Hematopoietic multipotent progenitor cell treated with erythropoietin and hydrocortisone succinate and interleukin-3 and kit ligand, for 15 days (in vitro differentiated cells): ENCODE measurements at places on chromosomes 3 and 15.

DNA sequence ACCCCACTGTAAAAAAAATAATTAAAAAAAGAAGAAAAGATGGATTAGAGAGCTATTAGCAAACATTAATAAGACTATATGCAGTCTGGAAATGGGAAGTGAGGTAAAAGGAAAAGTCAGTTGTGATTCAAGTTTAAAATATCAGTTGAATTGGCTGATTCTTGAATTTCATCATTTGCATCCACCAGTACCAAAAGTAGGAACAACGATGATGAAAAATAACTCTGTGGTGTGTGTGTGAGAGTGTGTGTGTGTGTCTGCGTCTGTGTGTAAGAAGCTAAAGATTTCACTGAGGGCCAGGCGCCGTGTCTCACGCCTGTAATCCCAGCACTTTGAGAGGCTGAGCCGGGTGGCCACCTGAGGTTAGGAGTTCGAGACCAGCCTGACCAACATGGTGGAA, 56.0 kb upstream of the SLC4A7 start:
- DNase-seq: no peak

DNA sequence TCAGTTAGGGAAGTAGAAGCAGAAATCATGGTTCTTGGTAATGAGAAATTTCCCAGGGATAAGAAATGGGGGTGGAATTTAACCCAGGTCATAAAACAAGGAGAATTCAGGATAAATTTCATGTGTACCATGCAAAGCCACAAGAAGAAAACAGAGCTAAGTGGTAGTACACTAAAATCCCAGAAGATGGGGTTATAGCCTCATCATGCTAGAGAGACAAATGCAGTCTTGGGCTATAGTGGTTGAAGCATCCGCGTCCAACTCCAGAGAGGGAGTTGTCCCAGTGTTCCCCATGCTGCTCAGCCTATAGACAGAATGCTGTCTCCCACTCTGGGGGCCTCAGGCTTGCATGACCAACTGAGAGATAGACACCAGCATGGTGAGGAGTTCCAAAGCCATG, 36.2 kb upstream of the CLRN1 start:
- no peak for DNase-seq

DNA sequence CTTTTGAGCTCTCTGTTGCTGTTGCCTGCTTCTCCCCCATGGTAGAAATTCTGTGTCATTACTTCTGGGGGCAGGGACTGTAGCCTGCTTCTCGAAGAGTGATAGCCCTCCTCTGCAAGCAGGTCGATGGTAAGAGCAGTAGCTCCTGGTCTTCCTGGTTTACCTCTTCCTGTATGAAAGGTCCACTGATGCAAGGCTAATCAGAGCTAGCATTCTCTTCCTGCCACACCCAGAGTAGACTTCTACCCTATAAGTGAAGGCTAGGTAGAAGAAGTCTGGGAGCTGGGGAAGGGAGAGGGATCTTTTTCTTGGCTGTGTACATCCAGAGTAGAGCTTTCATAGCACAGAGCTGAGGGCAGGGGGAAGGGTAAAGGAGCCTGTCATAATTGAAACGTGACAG, 357.0 kb downstream of the SQOR start:
- no peak for DNase-seq

GRCh38 chr3:151419806-151420205, 35.3 kb upstream of the P2RY12 start:
- no peak for DNase-seq

DNA sequence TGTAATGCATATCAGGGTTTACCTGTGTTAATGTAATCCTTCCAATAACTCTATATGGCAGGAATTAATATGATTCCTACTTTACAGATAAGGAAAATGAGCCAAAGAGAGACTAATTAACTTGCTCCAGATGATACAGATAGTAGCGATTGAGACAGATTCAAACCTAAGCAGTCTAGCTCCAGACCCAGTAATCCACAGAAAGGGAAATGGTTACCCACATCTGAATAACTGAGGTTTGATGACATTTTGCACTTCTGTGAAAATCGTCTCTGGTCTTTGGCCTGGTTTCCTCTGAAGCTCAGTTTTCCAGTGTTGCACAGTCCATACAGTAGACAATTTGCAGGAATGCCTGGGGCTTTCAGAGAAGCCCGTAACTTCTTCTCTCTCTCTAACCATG, 177.1 kb upstream of the UMPS start:
- DNase-seq: no peak

- DNase-seq: no peak
Observed at GRCh38 chr3:66593978-66594377, 93.2 kb upstream of the LRIG1 start.

GRCh38 chr3:140602781-140603180, 75.1 kb upstream of the TRIM42 start:
- no peak for DNase-seq

- DNase-seq: no peak
Observed at GRCh38 chr3:190597291-190597690, 83.4 kb downstream of the IL1RAP start.

GRCh38 chr15:63435204-63435820, 53.7 kb upstream of the CA12 start:
- DNase-seq: no peak

DNA sequence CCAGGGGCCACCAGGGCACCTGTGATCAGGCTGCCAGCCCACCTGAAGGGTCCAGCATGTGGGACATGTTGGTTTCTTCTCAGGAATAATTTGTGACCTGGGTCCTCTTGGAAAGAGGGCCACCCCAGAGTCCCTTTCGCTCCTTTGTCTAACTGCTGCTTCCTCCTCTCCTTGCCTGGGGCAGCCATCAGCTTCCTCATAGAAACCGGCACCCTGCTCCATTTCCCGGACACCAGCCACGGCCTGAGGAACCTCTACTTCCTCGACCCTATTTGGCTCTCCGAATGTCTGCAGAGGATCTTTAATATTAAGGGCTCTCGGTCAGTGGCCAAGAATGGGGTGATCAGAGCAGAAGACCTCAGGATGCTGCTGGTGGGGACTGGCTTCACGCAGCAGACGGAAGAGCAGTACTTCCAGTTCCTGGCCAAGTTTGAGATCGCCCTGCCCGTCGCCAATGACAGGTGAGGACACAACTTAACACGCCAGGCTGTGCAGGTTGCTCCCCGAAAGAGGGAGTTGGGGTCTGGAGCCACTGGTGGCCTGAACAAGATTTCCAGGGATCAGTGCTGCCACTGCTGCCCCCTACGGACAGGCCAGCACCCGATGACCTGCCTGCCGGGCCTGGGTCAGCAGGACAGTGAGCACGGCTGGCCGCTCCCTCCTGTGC, 109.7 kb downstream of the LRRK1 start:
- no peak for DNase-seq

GRCh38 chr15:55819397-55820034, 76.6 kb upstream of the PRTG start:
- no peak for DNase-seq

- no peak for DNase-seq
Observed at GRCh38 chr3:61871644-61872043, 310.3 kb downstream of the PTPRG start.

GRCh38 chr3:148797795-148798194, 29.8 kb upstream of the CPB1 start:
- no peak for DNase-seq

GRCh38 chr3:96347289-96347688, 467.1 kb upstream of the EPHA6 start:
- no peak for DNase-seq

DNA sequence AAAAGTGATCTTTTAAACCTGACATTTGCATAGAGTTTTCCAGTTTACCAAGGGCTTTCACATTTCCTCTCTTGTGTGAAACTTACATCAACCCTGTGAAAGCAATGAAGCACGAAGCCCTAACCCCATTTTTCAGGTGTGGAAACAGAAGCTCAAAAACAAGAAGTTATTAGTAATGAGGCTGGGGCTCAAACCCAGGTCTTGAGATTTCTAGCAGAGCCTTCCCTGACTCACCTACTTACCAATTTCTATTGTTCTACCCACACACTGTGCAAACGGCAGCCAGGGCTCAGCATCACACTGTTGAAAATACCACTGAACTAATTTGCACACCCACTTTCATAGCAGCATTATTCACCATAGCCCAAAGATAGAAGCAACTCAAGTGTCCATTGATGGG, 117.8 kb upstream of the IGF1R start:
- DNase-seq: no peak

DNA sequence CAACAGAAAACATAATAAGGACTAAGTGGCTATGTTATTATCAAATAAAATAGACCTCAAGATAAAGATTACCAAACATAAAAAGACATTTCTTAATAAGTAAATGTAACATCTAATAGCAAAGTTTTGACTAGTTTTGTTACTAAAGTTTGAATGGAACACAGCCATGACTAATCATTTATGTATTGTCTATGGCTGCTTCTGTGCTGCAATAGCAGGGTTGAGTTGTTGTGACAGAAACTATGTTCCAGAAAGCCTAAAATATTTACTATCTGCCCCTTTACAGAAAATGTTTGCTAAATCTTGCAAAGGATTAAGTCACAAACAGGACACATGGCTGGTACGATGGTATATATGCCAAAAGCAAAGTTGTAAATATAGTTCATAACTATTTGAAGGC, 37.9 kb upstream of the MYH15 start:
- no peak for DNase-seq

DNA sequence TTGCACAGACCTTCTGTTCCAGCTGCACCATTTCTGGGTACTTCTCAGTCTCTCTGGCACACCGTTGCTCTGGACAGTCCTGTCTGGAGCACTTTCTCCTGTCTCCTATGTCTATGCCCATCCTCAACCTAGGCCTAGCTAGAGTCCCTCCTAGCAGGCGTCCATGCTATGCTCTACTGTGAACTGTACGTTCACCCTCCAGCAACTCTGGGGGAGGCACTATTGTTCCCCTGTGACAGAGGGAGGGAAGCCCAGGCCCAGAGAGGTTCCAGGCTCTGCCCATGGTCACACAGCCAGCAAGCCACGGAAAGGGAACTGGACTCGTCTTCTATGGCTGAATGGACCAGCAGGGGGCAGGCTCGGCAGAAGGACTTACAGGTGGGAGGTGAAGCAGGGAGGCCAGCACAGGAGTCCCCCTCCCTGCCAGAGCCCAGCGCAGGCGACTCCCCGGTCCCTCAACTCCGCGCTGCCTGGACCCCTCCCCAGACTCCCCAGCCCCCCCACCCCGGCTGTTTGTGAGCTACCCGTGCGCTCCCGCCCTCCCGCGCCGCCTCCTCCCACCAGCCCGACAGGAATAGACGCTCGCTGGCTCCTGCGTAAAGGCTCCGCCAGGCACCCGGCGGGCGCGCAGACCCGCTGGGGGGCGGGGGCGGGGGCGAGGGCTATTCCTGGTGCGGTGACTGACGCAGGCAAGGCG, 1.7 kb upstream of the LINGO1 start:
- peak; percentile 45 for DNase-seq

DNA sequence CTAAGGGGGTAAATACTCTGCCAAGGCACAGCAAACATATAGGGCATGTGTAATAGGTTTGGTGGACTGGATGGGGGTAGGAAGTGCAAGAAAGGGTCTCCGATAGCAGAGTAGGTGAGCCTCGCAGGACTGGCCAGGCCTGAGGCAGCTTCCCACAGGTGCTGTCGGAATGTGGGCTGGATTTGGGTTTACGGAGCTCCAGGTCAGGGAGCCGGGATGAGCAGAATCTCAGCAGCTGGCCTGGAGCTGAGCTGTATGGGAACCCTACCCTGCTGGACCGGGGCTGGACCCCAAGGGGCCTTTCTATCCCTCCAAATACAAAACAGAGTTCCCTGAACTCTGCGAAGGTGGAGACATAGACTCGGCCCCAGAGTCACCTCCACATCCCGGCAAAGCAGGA, 15.0 kb downstream of the KLF15 start:
- no peak for DNase-seq

DNA sequence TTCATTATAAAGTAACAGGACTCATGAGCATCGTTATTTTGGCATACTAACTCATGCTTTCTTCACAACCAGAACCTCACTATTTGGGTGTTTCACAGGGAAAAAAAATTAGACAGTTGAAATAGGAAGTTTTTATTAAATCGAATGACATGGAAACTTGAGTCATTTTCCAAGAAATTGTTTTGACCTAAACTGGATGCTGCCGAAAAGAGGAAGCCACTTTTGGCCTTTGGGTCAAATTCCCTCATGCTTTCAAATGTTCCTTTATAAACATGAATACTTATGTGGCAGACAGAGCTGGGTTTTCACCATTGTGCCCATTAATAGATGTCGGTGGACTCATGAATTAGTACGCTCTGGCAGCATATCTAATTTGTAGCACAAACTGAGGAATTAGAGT, 224.9 kb downstream of the MCTP2 start:
- DNase-seq: no peak

- DNase-seq: no peak
Observed at GRCh38 chr15:63755162-63755561, 78.6 kb downstream of the HERC1 start.

DNA sequence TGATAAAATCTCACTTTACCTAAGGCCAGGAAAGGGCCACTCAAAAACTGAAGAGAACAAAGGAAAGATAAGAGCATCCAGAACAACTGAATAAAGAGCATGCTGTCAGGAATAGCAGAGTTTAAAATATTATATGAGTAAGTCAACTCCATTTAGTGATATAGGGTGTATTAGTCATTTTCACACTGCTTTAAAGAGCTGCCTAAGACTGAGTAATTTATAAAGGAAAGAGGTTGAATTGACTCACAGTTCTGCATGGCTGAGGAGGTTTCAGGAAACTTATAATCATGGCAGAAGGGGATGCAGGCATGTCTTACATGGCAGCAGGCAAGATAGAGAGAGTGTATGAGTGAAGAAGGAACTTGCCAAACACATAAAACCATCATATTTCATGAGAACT, 778.0 kb upstream of the NECTIN3 start:
- DNase-seq: no peak

DNA sequence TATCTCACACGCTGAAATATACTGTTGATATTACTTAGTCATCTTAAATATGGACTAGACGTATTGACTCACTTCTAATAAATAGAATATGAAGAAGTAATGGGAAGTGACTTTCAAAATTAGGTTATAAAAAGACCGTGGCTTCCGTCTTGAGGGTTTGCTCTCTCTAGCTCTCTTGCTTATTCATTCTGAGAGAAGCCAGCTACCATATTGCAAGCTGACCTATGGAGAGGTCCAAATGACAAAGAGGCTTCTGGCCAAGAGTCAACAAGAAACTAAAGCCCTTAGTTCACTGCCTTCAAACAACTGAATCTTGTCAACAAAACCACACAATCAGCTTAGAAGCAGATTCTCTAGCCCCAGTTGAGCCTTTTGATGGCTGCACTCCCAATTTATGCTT, 46.1 kb downstream of the SLC9C1 start:
- no peak for DNase-seq

DNA sequence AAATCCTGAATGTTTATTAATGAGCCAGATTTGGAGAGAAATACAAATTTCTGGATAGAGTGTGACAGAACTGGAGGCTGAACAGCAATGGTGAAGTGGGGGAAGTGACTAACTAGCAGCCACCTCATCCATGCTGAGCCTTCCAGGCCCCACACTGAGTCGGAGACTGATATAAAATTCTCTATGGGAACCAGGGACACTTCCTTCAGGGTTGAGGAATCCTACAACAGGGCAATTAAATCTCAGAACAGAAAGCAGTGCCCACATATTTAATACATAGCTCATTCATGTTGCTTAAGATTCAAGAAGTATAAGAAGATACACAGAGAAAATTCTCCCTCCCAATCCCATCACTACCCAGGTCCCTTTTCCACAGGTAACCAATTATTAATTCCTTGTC, 49.3 kb downstream of the HACD2 start:
- no peak for DNase-seq

GRCh38 chr15:94443186-94443585, 211.8 kb downstream of the MCTP2 start:
- DNase-seq: no peak
